ENCODE measurements at places on chromosomes 6 and 20.

DNA sequence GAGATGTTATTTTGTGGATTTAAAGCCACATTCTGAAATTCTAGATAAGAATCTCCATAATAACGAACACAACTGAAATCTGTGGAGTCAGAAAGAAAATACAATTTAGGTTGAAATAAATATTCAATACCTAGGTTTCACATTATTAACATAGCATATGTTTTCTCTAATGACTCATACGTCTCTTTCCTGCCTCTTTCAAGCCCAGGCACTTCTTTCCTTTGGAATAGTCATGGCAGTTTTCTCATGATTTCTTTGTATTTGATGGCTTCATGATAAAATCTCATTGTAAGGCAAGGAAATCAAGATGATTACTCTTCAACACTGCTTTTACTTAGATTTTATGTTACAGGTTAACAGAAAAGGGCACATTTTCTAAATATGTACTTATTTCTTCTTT, 803.7 kb downstream of the PHF3 start:
- no peak for DNase-seq

DNA sequence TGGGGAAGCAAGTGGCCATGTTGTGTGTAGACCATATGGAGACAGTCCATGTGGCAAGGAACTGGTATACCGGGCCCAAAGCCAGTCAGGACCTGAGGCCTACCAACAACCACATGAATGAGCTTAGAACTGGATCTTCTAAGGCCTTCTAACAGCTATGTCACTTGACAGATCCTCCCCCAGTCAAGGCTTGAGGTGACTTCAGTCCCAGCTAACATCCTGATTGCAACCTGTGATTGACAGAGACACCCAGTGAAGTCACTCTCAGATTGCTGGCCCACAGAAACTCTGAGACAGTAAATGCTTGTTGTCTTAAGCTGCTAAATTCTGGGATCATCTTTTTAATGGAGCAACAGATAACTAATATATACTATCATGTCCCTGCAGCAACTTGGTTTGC, 32.9 kb downstream of the AHI1 start:
- no peak for DNase-seq

DNA sequence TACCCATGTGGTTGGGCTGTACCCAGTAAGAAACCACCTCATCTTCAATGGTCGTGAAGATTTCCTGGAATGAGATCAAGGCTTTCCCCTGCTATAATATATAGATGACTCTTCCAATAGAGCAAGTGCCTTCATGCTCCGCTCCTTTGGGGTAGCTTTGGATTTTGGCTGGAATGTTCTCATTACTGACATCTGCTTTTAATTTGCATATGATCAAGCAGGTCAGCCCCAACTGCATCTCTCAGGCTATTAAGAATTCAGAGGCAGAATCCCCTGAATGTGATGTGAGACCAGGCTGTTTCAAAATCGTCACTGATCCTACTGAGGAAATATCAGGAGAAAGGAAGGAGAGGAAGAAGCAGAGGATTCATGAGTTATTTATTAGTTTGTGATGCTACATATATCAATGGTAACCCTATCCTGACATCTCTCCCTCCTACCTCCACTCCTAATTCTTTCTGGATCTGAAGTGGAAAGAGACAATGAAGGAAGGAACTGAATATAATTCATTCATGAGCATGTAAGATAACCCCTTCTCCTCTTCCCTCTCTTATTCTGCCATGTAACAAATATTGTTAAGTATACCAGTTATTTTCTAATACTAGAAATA, 47.6 kb upstream of the FUCA2 start:
- no peak for DNase-seq

DNA sequence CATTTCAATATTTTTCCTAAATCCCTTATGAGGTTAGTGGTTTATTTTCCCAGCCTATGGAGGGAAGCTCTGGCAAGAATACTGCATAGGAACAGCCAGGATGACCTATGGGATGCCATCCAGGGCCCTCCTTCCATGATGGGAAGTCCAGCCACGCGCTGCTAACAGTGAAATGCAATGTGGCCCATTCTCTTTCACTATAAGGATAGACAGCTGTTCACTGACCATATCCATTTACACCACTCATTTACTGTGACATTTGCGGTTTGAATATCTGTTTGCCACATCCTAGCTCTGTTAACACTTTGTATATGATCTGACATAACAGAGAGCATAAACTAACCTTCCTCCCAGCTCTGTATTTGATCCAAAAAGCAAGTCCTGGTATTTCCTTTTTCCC, 471.7 kb downstream of the CBLN4 start:
- no peak for DNase-seq

DNA sequence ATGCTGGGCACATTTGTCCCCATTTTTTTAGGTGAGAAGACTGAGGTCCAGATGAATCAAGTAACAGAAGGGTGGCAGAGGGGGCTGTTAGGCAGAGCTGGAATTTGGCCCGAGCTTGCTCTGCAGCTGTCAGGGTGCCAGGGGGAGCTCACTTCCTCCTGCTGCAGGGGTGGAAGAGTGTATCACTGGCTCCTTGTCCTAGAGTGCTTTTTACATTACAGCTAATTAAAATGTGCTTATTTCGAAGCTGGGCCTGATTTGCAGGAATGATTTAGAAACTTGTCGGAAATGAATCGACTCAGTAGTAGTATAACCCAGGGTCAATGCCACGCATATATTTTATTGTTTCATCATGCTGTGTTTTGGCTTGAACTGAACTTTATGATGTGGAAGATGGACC, 11.1 kb downstream of the TOX2 start:
- no peak for DNase-seq

DNA sequence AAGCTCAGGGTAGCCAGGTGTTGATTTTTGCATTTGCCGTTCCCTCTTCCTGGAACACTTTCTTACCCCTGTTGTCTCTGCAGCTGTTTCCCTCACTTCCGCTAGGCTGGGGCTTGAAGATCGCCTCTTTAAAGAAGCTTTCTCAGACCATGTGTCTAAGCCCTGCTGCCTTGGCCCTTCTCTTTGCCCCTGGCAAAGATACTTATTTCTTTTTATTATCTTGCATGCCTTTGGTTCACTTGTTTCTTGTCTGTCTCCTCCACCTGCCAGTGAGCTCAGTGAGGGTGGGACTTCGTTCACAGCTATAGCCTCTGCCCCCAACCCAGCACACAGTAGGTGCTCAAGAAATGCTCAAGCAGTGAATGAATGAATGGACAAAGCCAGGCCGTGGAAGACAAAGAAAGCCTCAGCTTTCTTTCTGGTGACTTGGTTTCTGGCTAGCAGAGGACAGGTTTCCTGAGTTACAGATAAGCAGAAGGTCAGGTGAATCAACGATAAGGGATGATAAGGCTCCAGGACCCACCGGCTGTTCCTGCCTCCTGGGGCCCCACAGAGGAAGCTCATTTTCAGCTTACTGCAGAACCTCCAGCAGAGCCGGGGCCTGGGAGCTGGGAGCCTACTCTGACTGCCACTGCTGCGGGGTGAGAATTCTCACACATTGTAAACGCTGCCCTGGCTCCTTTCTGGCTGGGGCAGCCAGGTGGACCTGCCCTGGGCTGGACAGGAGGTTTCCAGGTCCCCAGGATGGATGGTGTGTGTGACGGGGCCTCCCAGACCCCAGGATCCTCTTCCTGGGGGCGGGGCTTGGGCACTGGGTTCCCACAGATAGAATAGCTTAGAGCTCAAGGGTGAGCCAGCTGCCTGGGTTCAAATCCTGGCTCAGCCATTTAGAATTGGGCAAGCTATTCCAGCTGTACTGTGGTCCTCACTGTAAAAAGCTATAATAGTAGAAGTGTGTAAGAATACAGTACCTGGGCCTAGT, 29.8 kb downstream of the SNAI1 start:
- no peak for DNase-seq

- peak; percentile 40 for DNase-seq
These were observed 44.3 kb downstream of the TPD52L1 start for GRCh38 chr6:125197795-125198269.

DNA sequence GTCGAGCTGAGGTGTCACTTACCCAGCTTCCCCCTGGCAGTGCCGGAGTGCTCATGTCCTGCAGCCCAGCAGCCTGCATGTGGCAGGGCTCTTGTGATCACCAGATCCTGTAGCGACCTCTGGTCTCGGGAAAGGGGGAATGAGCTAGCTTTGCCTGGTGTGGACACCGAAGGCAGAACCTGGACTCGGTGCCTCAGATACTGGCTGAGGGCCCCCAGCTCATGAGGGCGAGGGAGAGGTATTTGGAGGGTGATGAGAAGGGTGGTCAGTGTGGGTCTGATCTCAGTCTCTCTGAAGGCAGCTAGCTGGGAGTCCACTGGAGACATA, 26.3 kb downstream of the SUN5 start:
- no peak for DNase-seq

DNA sequence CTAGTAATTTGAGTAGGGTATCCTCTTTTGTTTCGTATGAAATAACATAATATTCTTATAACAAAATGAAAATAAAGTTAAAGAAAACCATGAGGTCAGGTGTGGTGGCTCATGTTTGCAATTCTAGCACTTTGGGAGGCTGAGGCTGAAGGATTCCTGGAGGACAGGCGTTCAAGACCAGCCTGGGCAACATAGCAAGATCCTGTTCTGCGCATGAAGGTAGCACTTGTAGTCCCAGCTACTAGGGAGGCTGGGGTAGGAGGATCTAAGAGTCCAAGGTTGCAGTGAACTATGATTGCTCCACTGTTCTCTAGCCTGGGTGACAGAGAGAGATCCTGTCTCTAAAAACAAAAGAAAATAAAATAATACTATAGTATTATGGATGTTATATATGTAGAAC, 145.6 kb downstream of the PDSS2 start:
- DNase-seq, result no peak
